ENCODE measurements at places on chromosomes 11 and 22.

- peak; percentile 76 for DNase-seq
Observed at GRCh38 chr11:2531277-2531986, 86.6 kb downstream of the KCNQ1 start.

GRCh38 chr11:14676068-14676467 lies 32.5 kb downstream of the PDE3B start:
- DNase-seq, result no peak

DNA sequence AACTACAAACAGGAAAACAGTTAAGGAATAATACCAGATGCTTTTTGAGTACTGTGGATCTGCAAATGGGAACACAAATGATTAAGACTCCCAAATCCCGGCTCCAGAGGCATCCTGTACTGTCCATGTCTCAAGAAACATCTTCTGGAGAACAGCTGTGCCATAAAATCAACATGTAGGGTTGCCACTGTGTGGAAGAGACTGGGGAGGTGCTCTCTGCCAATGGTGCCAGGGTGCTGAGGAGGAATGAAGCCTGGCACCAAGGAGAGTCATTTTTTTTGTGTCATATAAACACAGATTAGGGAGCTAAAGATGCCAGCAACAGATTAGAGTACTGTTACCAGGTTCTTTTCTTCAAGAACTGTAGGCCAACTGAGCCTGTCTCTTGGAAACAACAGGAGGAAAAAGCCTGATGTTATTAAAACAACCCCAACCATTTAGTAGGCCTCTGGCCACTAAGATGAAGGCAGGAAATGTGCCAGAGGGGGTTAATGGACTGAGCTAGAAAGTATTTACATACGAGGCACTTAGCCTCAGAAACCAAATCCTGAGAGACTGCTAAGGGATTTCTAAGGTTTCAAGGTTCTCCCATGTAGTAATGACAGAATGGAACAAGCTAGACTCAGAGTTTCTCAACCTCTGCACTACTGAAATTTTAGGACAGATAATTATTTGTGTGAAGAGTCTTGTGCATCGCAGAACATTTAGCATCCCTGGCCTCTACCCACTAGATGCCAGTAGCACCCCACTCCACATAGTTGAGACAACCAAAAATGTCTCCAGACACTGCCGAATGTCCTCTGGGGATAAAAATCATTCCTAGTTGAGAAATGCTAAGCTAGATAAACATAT lies 54.6 kb upstream of the CHRM4 start:
- DNase-seq, result no peak

- DNase-seq, result no peak
Observed at GRCh38 chr22:24948356-24949202, 2.1 kb upstream of the LHFPL7 start.

DNA sequence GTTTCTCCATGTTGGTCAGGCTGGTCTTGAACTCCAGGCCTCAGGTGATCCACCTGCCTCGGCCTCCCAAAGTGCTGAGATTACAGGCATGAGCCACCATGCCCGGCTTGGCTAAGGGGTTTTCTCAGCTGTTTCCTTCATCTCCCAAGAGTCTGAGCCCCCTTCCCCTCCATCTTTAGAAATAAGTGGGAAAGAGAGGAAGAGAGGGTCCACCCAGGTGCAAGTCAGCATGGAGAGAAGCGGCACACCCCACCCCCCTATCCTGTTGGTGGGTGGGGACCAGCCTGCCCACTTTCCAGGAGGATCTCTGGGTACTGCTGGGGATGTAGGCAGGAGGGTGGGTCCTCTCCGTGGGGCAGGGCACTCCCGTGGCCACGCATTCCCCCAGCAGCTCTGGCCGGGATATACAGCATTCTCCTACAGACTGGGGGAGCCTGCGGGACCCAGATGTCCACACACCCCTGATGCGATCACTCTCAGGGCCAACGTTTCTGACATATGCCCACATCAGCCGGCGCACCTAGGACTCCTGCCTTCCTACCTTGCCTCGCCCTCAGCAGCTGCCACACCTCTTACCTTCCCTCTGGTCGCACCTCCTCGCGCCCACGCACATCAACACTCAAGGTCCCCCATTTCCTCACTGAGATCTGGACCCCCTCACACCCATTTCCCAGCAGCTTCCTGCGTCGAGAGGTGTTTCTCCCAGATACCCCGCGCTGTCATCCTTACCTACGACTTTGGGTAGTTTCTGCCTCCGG lies 8.9 kb downstream of the SCARF2 start:
- no peak for DNase-seq

DNA sequence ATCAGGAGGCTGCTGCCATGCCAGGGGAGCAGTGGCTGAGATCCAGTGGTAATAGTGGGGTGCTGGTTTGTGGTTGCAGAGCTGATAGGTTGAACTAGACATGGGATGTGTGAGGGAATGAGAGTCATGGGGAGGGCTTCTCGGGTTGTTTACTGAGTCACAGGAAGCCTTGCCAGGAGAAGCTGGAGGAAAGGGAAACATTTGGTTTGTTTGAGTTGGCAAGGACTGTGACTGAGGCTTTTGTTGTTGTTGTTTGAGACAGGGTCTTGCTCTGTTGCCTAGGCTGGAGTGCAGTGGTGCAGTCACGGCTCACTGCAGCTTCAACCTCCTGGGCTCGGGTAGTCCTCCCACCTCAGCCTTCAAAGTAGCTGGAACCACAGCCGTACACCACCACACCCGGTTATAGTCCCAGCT lies 49.3 kb downstream of the CABIN1 start:
- DNase-seq, result no peak

DNA sequence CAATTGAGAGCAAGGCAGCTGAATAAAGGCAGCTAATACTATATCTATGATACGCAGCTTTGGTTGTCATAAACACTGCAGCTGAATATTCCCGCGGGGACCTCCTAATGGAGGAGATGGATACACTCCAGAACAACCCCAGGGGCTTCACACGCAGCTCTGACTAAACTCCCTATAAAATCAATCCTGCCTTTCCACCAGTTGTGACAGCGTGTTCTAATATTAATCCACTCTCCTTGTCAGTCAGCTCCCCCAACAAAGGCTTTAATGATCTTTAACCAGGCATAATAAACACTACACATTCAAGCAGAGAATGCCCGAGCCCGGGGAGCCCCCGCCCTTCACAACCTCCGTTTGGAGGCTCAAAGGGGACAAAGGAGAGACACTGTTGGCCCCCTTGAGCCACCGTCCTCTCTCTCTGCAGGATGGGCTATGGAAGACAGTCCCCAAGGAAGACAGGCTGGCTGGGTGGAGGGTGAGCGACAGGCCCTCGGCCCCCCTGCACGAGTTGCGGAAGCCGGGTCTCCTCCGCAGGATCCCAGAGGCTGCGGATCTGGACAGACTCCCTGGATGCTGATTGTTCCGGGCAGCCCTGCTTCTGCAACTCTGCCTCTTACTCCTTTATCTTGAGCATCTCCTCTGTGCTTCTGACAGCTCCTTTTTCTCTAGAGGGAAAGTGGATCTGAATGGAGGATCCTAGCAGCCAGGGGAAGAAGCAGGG lies 565.2 kb downstream of the BUD13 start:
- no peak for DNase-seq

DNA sequence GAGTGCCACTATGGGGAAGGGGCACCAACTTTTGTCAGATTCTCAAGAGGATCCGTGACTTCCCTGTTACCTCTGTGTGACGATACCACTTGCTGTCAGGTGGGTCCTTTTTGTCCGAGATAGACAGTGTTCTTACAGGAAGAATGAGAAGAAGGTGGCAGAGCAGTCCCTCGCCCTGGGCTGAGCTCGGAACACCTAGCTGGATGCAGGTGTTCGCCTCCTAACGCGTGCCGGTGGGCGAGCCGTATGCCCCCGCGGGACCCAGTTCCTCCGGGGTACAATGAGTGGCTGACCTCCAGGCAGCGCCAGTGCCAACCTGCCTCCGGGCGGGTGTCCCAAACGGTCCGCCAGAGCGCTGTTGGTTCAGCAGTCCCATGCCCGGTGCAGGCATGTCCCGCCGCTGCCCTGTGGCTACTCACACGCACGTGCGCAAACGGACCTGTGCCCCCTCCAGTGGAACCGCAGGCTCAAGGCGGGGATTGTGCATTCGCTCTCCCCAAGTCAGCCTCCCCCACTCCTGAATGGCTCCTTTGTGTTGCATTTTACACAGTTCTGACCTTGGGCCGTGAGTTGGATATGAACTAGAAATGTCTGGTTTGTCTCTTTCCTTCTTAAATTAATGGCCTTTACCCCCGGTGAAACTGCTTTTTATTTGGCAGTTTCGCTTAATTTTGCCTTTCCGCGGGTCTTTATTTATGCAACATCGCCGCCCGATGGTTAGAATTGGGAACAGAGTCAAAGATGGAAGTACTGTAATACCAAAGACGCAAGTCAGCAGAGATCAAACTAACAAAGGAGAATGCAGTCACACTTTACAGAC lies 1.1 kb upstream of the ABTB2 start:
- peak; percentile 74 for DNase-seq

DNA sequence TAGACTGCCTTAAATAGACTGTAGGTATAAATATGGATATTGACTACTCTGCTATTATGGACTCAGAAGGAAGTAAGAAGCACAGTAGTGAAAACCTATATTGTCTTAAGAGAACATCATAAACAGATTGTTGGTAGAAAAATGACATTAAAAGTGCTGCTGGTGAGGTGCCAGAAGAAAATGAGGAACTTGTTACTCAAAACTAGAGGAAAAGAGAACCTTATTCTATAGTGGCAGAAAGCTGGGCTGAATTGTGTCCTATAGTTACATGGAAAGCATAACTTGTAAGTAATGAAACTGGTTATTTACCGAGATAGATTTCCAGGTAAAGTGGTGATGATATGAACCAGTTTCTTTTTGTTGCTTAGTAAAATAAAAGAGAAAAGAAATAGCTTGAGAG lies 109.7 kb upstream of the CTSC start:
- no peak for DNase-seq

DNA sequence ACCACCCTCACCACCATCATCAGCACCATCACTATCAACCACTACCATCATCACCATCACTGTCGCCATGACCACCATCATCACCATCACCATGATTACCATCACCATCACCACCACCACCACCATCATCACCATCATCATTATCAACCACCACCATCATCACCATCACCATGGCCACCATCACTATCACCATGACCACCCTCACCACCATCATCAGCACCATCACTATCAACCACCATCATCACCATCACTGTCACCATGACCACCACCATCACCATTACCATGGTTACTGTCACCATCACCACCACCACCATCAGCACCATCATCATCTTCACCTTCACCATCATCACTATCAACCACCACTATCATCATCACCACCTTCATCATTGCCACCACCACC lies 183.4 kb downstream of the SHANK2 start:
- DNase-seq, result no peak

- no peak for DNase-seq
Observed at GRCh38 chr11:1738380-1738779, 12.0 kb downstream of the IFITM10 start.

DNA sequence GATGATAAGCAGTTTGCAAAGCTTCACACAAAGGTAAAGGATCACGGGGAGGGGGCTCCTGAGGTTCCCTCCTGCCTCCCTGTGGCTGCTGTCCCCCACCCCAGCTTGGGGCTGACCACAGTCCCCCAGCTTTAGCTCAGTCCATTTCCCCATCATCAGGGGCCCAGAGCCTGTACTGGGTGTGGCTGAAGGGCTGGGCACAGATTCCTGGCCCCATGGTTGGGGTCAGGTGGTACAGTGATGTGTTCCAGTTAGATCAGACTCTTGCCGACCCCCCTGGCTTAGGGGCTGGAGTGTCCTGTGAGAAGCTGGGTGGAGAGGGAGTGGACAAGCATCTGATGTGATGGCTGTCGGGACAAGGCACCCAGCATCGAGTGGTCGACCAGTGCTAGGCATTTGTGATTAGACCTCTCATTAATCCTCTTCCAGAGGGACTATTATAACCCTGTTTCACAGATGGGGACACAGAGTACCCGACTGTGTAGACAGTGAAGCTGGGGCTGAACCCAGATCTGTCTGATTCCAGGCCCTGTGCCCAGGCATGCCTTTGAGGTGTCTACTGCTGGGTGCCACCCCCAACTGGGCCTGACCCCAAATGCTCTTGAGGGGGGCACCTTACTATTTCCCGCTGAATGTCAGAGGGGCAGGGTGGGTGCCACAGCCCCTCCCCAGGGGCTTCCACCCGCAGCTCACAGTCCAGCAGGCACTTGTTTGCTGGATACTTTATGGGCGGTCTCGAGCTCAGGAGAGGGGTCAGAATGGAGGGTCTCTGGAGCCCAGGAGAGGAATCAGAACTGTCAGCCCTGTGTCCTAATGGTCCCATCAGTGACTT lies 4.3 kb downstream of the SHANK3 start:
- no peak for DNase-seq

- no peak for DNase-seq
Observed at GRCh38 chr11:117058761-117059261, 39.4 kb downstream of the SIK3 start.

DNA sequence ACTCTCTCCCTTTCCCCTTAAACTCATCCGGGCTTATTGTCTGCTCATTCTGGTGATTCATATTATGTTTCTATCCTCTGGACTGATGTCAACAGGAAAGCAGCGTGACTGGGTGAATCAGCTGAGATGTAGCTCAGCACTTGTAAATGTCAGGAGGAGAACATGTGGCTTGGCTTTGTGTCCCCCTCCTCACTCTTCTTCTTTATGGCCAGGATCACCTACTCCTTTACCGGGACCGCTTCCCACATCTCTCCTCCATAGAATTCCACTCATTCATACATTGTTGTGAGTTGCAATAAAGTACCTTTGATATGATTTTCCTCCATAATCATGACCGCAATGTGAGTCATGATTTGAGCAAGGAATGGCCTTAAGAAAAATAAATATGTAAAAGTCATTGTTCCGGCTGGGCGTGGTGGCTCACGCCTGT lies 15.8 kb upstream of the SYN3 start:
- no peak for DNase-seq

DNA sequence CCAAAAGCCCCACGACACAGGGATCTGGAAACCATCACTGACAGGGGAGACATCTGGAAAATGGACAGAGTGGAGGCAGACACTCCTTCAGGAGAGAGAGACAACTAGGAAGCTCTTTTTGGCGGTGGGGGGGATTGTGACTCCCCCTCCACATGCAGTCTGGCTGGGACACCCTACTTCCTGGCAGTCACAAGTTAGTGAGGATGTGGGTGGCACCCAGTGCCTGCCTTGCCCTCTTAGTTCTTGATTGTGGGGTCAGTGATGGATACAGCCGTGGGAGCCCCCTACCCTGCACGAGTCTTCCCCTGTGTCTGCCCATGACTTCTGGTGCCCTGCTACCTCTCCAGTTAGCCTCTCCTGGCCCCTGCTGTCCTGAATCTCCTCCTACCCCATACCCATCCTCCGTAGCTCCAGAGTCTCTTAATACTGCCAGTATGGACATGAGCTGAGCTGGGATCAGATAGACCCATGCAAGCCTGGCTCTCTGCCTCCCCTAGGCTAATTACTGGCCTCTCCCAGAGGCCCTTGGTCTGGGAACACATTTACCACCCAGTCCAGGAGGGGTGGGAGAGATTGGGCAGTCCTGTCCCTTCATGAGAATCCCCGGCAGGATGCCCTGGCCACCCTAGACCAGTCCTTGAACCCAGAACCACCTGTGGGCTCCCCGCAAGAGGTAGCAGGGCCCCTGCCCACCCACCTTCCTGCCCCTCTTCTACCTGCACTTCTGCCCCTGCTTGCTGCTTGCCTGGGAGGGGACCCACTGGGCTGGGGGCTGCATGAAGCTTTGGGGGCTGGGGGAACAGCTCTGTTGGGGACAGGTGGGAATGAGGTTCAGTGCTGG lies 22.8 kb downstream of the RHBDD3 start:
- no peak for DNase-seq
